ENCODE measurements at places on chromosomes 7 and 10. TPM values are rescaled to one million over a fixed set of nuclear protein-coding genes. Genes with fewer than 3 reads are reported as not detected.

TMEM178B gene
- 3.1 TPM for total RNA-seq

GRCh38 chr10:126908729-126909128 is 3.5 kb downstream of the DOCK1 start:
- DNase-seq, result no peak

- DNase-seq, result no peak
Observed at GRCh38 chr10:57186201-57186600, 825.1 kb upstream of the ZWINT start.

FFAR4 gene
- total RNA-seq, result 0.07 TPM

DNA sequence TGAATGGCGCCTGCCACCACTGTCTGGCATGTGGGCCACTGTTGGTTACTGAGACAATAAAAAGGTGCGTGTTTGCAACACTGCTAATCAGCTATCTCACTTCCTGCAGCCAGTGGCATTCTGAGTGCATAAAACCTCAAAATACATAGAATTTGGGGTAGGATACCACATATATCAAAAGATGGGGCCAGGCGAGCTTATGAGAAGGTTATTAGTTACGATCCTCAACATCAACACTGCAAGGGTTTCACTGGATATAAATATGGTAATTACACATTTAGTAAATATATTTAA is 200.2 kb downstream of the WDR37 start:
- DNase-seq, result no peak

DNA sequence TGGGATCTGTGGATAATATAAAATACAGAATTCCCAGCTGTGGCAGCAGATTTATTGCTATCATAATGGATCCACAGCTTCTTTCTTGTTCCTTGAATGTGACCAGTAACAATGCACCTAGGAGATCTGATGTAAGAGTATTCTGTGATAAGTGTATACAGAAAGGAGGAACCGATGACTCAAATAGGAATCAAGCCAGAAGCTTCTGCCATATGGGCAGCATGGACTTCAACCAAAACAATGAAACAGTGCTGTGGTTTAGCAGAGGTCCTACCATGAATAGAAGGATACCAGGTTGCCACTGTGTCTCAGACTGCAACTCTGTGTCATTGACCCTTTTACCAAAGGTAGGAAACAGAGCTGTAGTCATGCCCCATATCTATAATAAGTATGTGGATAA is 81.8 kb downstream of the PTPRZ1 start:
- DNase-seq, result no peak

- no peak for DNase-seq
Observed at GRCh38 chr7:2984091-2984490, 59.6 kb downstream of the CARD11 start.

HOXA9 gene
- total RNA-seq, result 19.9 TPM

SLC29A4 gene
- 3.3 TPM for total RNA-seq

DNA sequence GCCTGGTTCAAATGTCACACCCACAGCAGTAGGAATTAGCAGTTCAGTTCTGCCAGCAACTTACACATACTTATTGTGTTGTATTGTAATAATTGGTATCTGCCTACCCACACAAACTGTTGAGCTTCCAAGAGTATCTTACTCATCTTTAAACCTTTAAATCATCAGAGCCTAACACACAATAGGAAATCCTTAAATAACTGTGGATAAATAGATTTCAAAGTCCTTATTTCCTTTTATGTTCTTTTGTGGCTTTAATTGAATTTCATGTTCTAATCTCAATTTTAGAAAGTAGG is 3.9 kb downstream of the CASD1 start:
- no peak for DNase-seq

FBXL13 gene
- 0.52 TPM for total RNA-seq

DNA sequence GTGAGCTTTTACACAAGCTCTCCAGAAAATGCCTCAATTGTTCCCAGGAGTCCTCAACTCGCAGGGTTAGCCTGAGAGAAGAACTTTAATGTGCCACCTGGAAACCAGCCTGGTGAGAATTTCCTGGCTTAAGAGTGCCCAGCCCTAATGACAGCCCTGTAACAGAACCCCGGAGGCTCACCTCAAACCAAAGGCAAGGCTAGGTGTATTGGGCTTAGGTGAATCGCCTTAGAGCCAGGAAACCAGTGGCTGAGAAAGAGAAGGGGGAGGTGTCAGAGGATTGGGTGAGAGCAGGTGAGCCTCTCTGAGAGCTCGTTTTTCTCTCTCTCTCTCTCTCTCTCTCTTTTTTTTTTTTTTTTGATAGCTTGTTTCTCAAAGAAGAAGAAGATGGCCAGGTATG is 7.3 kb downstream of the OCM2 start:
- DNase-seq, result no peak

DNA sequence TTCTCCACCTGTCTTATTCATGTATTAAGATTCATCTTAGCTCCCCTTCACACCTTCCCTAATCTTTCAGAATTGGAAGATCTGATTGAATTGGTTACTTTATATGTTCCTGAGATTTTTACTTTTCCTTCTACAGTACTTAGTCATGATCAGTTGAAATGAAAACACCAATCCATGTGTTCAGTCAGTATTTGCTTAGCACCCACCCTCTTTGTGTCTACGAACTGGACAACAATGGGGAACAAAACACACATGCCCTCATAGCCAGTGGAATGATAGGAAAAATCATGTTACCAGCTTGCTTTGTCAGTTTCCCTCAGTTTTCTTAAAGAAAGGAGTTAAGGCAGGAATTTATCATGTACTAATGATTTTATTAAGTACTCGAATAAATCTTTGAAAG is 2.0 kb downstream of the MASTL start:
- no peak for DNase-seq

GFRA1 gene
- 8.5 TPM for total RNA-seq

DNA sequence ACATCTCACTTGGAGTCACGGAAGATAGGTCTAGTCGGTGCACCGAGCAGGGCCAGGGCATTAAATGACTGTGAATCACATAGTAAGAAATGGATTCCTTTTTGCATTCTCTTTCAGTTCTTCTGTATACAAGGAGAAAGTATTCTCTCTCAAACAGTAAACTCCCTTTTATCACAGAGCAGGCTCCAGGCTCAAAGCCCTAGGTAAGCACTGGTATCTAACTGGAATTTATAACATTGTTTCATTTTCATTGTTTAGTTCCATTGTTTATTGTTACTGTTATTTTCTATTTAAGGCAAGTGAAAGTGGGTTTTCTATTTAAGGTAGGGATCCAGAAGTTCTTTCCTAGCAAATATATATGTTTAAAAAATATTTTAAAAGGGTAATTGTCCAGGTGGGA is 44.1 kb upstream of the CDK1 start:
- no peak for DNase-seq

- DNase-seq, result no peak
Observed at GRCh38 chr7:22876986-22877729, 54.5 kb upstream of the TOMM7 start.

OIT3 gene
- total RNA-seq, result not detected

DNA sequence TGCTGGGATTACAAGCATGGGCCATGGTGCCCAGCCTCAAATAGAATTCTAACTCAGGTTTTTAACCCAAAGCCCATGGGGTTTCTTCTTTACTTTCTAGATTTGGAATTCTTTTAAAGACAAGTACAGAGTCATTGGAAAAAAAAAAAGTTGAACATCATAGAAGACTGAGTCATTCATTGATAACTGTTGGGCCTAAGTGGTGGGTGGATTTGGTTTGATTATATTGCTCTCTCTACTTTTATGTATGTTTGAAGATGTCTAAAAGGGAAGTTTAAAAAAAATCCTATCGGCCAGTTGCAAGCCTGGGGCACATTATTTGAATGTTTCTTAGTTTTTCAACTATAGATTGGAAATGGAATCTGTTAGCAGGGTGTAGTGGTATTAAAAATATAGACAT is 49.7 kb downstream of the INPP5F start:
- DNase-seq, result no peak

DNA sequence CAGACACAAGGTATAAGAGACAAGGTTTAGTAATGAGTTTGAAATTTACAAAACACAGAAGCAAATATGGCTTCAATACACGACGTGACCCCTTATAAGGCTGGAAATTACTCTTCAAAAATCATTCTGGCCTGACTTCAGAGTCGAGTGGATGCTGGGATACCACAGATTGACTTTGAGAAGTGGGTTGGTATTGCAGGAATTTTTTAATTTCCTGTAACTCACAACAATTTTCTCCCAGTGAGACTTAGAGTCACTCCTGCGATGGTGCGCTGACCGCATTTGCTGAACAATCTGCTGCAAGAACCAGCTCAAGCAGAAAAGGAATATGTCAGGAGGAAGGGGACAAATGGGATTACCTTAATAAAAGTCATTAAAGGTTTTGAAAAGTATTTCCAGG is 132.1 kb downstream of the EMX2 start:
- no peak for DNase-seq

TMEM213 gene
- not detected for total RNA-seq

PDZD7 gene
- 0.08 TPM for total RNA-seq

GRCh38 chr10:86535132-86535882 is 13.7 kb upstream of the WAPL start:
- peak; percentile 89 for DNase-seq

AS3MT gene
- 1.8 TPM for total RNA-seq

GRCh38 chr10:110733218-110733952 is 89.2 kb downstream of the RBM20 start:
- DNase-seq, result no peak

MAGI2 gene
- total RNA-seq, result 2.4 TPM

TCTN3 gene
- total RNA-seq, result 6.0 TPM

DNA sequence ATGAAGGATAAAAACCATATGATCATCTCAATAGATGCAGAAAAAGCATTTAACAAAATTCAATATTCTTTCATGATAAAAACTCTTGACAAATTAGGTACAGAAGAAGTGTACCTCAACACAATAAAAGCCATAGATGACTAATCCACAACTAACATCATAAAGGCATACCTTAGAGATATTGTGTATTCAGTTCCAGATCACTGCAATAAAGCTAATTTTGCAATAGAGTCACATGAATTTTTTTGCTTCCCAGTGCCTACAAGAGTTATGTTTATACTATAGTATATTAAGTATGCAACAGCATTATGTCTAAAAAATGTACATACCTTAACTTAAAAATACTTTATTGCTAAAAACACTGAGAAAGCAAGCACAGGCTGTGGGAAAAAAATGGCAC is 18.9 kb upstream of the RNF32 start:
- no peak for DNase-seq

GRCh38 chr7:45680776-45681175 is 106.6 kb downstream of the ADCY1 start:
- DNase-seq, result no peak

DNA sequence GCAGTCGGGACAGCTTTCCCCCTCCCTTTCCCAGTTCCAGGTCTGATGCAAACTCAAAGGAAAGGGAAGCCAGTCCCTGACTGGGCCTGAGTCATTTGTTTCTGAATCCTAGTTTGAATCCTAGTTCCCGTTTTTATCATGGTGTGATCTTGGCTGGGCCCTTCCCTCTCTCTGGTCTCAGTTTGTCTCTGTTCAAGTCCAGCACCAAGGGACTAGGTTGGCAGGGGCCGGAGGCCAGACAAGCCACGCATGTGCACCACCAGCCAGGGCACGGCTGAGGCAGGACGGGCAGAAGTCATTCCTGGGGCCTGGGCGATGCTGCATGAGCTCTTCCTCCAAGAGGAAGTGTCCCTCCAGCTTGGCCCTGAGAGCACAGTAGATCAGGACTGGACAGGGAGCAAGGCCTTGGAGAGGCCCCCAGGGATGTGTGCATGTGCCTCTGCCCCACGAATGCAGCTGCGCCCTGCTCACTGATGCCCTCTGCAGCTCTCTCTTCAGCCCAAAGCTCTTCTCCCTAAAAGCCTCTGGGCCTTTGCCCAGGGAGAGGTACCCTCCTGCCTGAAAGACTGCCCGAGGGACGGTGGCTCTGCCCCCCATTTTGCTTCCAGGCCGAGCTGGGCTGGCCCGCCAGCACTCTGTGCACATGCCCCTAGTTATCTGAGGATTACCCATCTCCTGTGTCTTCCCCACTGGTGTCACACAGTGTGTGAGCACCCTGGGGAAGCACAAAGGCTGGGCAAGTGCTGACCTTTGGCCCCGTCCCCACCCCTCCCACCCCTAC is 86.7 kb downstream of the ZMIZ1 start:
- peak; percentile 73 for DNase-seq

NEUROG3 gene
- total RNA-seq, result not detected

XRCC2 gene
- 0.16 TPM for total RNA-seq

PGAM1 gene
- 46.0 TPM for total RNA-seq

- DNase-seq, result no peak
Observed at GRCh38 chr10:77872151-77872946, 54.2 kb downstream of the DLG5 start.

TMEM270 gene
- total RNA-seq, result not detected

PRR15 gene
- total RNA-seq, result not detected

GRCh38 chr10:343231-344220 is 208.3 kb downstream of the ZMYND11 start:
- DNase-seq, result no peak

DNA sequence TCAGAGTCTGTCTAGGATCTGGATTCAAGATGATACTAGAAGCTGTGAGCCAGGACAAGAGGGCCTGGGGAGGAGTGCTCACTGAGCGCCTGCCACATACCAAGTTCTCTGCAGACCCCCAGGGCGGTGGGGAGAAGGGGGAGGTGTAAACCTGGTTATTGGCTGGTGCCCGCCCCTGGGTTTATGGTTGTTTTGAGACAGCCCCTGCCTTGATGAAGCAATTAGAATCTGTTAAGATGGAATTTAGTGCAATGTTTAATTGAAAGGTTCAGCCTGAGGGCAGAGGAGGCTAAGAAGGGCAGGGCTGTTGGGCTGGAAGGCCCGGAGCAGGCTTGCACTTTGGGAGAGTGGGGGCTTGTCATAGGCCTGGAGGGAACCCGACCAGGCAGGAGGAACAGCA is 42.7 kb downstream of the PRF1 start:
- peak; percentile 50 for DNase-seq

DNA sequence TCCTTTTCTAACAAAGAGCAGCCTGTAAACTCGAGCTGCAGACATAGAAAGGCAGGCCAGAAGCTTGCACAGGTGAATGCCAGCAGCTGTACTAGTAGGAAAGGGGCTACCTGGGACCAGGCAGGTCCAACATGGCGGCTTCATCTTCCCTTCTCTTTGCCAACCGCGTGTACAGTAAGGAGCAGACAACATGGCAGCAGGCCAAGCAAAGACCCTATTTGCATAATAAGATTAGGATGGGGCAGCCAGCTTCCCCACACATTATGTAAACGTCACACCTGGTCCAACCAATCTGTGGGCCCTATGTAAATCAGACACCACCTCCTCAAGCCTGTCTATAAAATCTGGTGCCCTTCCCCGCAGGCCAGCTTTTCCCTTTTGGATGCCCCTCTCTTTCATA is 1186.5 kb upstream of the AUTS2 start:
- no peak for DNase-seq

SLC29A3 gene
- 2.2 TPM for total RNA-seq

MKI67 gene
- total RNA-seq, result 0.02 TPM
